ENCODE measurements at places on chromosomes 7 and 10.

GRCh38 chr10:74863551-74863950 is 37.2 kb downstream of the KAT6B start:
- no peak for DNase-seq

- DNase-seq = no peak
These were observed 76.0 kb downstream of the TYW1B start for GRCh38 chr7:72751978-72752377.

- DNase-seq = no peak
These were observed 424 bp downstream of the EGFR start for GRCh38 chr7:55019191-55019690.

DNA sequence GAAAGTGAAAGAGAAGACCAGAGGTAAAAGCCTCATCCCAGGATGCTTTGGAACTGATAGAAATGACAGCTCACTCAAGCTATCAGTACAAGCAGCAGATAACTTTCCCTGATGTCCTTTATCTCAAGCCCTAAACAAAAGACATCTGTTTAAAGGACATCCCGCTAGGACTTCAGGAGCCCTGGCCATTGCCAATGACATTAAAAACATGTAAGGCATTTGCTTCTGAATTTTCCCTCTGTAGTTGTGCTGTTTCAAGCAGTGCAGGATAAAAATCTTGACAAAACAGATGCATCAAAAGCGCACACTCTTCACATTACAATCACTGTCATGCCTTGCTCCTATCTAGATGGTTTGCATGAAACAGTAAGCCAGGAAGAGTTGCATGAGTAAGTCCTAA is 159.8 kb downstream of the AOAH start:
- no peak for DNase-seq

DNA sequence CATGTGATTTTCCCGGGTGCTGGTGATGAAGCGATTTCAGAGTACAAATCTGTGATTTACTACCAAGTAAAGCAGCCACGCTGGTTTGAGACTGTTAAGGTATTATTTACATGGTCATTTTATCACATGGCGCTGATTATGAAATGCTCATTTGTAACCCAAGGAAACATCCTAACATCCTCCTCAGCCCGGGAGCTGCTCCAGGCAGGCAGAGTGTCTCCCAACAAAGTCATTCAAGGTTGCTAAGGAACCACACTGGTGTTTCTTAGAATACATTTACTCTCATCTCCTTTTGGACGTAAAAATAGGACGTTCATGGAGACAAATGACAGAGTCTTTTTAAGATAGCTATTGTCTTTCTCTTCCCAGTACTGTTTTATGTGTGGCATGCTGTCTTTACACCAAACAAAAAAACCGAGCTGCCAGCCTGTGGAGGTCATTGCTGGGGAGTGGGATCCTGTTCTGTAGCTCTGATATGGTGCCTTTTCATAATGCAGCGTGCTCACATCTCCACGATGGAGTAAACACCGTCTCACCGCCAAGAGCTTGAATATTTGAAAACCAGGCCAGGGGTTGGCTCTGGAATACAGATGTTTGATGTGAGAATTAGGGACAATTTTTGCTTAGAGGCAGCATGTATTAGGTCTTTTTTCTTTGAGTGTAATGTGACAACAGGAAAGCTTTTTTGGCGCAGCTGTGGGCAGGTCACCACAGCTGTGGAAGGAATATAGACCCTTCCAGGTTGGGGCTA is 119.6 kb downstream of the DOCK1 start:
- DNase-seq = no peak

DNA sequence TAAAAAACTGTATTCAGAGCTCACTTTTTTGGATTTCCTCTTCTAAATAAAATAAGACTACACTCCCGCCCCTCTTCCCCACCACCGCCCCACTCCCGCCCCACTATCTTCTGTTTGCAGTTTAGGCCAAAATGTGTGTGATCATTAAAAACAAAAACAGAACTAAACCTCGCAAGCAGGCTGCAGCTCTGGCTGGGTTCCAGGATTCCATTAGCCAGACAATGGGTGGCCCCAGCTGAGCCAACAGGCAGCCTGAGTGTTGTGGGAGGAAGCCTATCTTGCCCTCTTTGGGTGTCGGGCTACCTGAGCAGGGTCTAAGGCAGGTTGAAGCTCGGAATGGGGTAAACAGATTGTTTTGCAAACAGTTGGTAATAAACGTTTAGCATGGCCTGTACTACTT is 41.7 kb downstream of the ARL4A start:
- peak; percentile 38 for DNase-seq

DNA sequence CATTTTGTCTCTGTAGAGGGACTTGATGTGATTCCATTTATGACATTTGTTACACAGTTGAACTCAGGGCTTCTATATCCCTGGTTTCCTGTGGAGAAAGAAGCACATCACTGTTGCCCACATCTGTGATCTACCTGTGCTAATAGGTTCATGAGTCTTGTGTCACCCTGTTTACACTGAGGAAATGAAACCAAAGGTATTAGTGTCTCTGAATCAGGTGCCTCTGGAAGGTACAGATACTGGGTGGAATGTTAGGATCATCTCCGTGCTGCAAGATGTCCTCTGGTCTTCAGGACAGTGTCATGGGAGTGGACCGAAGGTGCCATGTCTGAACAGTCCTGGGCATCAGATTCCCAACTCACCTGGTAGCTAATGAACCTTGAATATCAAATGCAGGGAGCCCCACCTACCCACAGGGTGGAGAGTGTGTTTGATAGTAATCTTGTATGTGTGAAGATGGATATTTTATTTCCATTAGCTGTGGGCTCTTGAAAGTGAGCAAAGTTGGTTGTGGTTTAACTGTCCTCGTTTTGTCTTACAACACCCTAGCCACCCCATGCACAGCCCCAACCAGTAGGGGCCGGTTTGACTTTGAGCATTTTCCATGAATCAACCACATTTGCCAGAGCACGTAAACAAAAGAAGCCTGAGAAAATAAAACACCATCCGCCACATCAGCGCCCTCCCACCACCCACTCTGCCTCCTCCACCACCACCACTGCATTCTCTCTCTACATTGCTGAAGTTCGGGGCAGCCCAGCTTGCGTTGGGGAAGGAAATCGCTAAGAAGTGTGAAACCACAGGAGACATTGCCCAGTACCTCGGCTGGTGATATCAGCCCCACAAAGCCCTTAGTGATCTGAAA is 40.7 kb downstream of the TARP start:
- peak; percentile 82 for DNase-seq

DNA sequence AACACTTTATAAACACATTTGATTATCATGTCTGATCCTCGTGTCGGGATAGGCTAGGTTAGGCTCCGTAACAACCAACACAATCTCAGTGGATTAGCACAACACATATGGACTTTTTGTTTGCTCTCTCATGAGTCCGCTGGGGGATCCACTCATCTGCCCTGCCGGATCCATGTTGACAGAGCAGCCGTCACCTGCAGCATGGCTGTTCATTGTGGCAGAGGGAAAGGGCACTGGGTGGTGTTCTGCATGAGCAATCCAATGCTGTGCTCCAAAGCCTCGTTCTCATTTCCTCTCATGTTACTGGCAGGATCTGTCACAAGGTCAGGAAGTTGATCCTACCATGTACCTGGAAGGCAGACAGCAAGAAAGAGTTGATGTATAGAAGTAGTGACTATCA is 62.5 kb upstream of the RAPGEF5 start:
- no peak for DNase-seq

DNA sequence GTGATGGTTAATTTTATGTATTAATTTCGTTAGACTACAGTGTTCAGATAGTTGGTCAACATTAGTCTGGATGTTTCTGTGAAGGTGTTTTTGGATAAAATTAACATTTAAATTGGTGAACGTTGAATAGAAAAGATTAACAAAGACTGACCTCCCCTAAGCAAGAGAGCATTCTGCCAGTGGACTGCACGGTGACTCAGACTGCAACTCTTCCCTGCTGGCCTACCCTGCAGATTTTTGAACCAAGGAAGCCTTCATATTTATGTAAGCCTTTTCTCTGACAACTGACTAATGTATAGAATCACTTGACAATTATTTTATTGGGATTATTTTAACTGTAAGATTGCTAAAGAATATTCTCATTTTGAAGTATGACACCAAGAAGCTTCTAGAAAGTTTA is 7.9 kb upstream of the ZNF248 start:
- no peak for DNase-seq

DNA sequence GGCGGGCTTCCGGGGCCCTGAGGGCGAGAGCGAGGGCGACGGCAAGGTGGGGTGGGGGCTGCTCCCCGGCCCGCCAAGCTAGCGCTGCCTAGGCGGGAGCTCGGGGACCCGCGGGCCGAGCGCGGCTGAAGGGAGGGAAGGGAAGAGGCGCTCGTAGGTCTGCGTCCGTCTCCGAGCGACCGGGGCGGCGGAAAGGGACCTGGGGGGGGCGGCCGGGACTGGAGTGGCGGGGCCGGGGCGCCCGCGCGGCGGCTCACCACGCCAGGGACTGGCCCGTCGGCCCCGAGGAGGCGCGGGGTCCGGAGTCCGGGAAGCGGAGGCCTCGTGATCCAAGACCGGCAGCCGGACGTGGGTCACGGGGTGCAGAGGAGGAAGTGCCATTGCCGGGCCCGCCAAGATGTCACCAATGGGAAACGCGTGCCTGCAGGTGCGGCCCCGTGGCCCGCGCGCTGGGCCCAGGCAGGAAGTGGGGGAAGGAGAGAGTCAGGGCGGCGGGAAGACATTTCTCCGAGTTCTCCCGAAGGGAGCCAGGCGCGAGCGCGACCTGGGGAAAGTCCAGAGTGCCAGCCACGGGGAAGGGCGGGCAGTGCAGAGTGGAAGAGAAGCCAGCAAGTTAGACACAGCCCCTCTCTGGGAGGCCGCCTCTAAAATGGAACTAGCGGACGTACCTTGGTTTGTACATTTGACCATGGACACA is 11.9 kb downstream of the HNRNPF start:
- no peak for DNase-seq

DNA sequence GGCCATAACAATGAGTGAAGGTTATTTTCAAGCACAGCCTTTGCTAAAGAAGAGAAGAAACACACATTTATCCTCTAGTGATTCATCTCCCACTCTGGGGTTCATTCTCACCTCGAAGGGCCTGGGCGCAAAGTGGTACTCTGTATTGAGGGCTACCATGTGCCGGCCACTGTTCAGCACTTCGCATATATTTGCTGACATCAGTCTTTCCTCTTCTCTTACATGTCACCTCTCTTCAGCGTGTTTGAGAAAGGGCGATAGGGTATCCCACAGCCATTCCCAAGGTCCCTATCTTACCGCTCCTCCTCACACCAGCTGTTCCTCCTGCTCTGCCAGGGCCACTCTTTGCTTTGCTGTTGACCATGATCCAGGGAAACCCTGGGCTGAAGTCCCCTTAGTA is 48.8 kb upstream of the ECHDC3 start:
- no peak for DNase-seq

GRCh38 chr7:100154651-100155491 is 3.7 kb downstream of the TRAPPC14 start:
- DNase-seq = no peak

DNA sequence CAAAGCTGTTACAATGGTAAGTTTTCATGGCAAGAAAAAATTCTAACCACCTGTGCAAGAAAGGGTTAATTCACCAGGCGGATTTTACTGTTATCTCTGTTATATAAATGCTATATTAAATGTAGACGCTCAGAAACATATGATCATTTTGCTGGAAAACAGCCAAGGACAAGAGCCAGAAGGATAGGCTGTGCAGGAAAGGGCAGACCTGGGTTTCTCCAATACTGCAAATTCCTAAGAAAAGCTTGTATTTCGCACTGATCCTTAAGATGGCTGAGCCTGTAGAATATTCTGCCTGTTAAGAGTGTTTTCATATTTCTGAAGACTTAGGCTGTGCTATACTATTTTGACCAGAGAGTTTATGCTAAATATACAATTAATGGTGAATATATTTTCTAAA is 564.1 kb upstream of the KCND2 start:
- DNase-seq = no peak

- DNase-seq = no peak
These were observed 26.5 kb downstream of the PDE1C start for GRCh38 chr7:32043688-32044087.

- no peak for DNase-seq
These were observed 108.2 kb downstream of the OSBPL3 start for GRCh38 chr7:24871770-24872169.

GRCh38 chr7:106865130-106866041 is at the start of gene PIK3CG:
PIK3CG (plus strand) TSS chr7:106865282; CDS start chr7:106867562, 2,280 bp downstream.
- DNase-seq = no peak

DNA sequence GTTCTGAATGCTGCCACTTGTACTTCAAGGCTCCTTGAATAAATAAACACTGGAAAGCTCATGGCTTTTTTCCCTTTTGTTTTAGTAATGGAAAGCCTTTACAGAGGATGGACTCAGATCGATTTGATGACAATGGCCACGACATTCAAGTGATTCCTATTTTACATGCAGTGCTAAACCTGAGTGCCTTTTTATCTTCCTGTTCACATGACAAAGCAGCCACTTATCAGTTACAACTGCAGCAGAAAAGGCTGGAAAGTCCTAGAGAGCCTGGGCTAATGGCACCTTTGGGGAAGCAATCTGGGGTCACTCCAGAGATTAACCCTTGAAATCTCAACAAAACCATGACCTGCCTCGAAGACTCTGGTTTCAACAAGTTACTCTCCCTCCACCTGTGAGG is 249.0 kb upstream of the AUTS2 start:
- DNase-seq = no peak

DNA sequence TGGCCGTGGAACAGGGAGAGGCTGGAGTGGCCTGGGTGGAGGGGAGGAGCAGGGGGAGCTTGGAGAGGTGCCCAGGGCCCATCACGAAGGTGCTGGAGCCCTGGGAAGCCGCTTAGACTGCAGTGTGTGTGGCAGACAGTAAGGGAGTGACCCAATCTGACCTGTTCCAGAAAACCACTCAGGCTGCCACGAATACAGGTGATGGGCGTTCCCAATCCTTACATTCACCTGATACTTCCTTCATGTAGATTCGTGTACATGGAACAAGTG is 161.7 kb downstream of the SVIL start:
- no peak for DNase-seq

DNA sequence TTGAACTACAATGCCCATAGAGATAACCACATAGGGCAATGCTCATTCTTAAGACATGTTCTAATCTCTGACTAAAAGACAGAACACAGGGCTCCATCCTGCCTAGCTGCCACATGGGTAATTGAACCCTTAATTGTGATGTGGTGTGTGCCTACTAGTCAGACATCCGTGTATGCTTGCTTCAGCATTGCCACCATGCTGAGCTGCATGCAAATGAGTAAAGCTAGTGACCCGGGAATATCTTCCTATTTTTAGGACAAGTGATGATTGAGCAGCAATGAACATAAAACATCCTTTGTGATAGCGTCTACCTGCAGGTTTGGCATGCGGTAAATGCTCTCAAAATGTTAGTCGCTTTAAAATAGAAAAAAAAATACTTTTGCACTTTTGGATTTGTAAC is 115.8 kb downstream of the MAGI2 start:
- no peak for DNase-seq
